ENCODE measurements at places on chromosomes 6 and 20.

DNA sequence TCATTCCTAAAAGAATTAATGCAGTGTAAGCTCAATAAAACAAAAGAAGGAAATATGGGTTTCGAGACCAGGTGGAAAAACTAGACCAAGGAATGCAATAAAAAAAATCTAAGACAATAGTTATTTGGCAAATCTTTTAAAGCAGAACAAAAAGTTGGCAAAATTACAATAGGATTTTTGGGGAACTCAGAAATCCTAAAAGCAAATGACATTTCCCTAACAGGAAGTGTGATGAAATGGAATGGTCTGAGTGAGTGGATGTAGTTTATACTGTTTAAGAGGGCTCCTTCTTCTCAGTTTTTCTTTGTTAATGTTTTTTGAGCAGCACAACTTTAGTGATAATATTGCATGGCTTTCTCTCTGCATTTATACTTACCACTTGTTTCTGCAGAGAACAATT is 190.0 kb downstream of the PLCB4 start:
- no peak for DNase-seq

GRCh38 chr6:32108727-32109113 is 418 bp downstream of the TNXB start:
- DNase-seq: no peak

GRCh38 chr20:49501917-49502316 is 19.4 kb upstream of the KCNB1 start:
- DNase-seq: no peak

GRCh38 chr6:109998159-109998785 is 20.2 kb downstream of the GPR6 start:
- DNase-seq: no peak

DNA sequence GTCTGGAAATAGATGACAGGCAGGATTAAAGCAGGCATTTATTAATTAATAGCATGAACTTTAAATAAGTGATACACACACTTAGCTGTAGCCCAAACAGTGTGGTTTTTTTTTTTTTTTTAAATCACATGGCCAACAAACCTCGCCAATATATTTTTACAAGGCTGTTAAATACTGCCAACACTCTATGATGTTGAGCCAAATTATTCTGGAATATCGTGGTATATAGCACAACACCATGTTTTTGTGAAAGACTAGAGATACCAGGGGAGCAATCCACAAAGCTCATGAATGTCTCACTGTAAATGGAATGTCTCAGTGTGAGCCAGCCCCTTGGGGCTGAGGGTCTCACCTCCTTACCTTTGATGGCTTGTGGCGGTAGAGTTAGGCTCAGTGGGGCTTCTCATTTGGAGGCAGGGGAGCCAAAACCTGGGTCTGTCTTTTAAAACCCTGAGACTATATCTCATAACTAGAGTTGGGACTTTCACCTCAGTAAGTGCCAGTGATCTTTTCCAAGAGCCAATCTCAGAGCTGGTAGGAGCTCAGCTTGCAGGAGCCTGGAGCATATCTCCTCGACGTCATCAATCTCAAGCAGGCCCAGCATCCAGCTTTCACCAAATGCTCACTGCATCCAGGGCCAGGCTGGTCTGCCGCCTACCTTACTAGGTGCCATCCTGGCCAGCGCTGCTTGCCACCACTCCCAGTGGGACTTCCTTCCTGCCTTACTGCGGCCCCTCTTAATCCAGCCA is 78.5 kb upstream of the FAM184A start:
- no peak for DNase-seq

DNA sequence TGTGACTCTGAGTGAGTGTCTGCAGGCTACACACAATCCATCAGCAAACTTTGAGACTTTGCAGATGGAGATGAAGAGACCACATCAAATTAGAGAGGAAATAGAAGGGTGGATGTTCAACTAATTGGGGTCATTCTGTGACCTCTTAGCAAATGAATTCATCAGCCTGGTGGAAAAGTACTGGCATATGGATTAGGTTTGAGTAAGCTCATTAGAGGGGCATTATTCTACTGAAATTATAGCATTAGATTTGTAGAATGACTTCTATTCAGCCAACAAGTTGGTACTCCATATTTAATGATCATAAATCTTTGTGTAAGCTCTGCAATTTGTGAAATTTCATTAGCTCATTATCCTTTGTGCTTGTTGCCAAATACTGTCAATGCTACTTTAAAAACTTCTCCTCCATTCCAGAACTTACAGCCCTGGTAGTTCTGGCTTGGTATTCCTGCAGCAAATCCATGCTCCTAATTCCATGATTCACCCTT is 63.8 kb downstream of the ADTRP start:
- no peak for DNase-seq

DNA sequence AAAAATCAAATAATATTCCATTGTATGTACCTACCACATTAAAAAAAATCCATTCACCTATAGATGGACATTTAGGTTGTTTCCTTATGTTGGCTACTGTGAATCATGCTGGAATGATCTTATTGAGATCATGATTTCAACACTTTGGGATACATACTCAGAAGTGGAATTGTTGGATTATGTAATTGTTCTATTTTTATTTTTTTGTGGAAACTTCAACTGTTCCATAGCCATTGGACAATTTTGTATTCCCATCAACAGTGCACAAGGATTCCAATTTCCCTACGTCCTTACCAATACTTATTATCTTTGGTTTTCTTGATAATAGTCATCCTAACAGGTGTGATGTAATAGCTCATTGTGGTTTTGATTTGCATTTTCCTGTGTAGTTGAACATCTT is 834.0 kb downstream of the MAFB start:
- DNase-seq: no peak

- DNase-seq: no peak
These were observed 30.7 kb upstream of the IRF4 start for GRCh38 chr6:360764-361373.

DNA sequence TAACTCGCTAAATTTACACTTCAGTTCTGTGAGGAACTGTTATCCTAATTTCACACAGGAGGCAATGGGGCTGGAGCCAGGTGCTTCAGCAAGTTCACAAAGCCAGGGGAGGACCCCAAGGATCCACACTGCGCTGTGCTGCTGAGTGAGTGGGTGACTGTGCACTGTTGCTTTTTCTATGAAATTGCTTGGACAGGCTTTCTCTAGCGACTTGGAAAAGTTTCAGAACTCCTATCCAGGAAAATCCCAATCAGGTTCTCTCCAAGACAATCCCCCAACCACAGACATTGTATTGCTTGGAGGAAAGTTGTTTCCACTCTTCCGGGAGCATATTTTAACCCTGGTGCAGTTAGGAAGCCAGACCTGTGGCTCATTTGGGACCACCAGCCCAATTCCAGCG is 175.9 kb upstream of the CST7 start:
- DNase-seq: no peak

DNA sequence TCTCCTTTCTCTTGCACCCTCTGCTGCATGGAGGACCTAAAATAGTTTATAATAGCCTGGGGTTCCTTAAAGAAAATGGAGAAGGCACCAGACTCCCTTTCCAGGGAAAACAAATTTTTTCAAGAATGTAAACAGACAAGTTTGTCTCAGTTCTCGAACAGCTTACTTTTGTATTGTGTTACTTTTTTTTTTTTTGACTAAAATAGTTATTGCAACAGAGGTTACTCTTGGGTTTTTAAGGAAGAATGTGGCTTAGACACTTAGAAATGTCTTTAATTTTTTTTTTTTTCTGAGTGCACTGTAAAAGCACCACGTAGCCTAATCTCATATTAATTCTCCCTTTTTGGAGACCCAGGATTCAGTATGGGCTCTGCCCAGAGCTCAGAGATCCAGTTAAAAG is 148.7 kb upstream of the CARMIL1 start:
- no peak for DNase-seq
